Activated T-cell treated with anti-CD3 and anti-CD28 coated beads for 24 hours (primary cell): ENCODE measurements at places on chromosomes 6 and 20.

GRCh38 chr6:136961848-136962247 is 39.7 kb downstream of the SLC35D3 start:
- no peak for DNase-seq

DNA sequence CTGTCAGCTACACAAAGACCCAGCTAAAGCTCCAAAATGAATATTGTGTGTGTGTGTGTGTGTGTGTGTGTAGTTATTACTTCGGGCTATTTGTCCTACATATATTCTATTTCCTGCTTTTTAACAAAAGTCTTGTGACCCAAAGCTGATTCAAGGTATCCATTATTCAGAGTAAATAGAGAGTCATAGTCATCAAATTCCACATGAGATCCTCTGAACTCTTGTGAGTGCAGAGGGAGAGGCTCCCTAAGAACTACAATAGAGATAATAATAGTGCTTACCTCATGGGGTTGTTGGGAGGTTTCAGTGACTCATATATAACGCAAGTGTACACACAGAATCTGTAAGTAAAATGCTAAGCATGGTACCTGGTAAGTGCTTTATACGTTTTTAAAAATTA is 95.6 kb upstream of the SHLD1 start:
- DNase-seq, result no peak

GRCh38 chr6:13838616-13839015 is 24.3 kb upstream of the MCUR1 start:
- no peak for DNase-seq

DNA sequence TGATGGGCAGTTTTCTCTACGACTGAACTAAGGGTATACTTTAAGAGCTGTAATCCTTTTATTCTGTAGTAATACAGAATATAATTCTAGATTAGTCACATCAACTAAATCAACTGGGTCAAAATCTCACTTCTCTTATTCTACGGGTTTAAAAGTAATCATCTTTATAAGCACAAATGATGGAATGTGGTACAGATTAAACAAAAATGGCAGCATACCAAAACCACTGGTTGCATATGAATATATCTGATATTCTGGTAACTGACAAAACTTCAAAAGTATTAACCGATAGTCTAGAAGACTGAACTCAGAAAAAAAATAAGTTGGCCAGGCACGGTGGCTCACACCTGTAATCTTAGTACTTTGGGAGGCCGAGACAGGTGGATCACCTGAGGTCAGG is 7.0 kb downstream of the SOD2 start:
- DNase-seq, result no peak

DNA sequence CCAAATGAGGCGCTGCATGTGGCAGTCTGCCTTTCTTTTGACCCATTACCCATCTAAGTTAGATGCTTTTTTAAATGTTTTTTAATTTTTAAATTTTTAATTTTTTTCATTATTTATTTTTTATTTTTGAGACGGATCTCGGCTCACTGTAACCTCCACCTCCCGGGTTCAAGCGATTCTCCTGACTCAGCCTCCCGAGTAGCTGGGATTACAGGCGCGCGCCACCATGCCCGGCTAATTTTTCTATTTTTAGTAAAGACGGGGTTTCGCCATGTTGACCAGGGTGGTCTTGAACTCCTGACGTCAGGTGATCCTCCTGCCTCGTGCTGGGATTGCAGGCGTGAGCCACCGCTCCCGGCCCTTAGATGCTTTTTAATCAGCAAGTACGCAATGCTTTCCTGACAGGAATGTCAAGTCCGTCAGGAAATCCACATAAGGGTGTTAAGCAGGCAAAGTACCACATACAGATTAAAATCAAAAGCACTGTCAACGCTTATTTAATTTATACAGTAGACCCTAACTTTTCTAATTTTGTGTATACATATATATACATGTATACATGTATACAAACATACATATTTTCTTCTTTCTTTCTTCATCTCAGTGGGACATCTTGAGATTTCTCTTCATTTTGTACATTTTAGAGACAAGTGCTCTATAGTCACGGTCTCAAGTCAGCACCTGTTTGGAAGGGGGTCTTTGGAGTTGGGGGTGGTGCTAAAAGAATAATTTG is 995 bp upstream of the GSTA4 start:
- DNase-seq, result peak; percentile 23

GRCh38 chr20:40335437-40335836 is 353.6 kb downstream of the MAFB start:
- DNase-seq, result no peak

DNA sequence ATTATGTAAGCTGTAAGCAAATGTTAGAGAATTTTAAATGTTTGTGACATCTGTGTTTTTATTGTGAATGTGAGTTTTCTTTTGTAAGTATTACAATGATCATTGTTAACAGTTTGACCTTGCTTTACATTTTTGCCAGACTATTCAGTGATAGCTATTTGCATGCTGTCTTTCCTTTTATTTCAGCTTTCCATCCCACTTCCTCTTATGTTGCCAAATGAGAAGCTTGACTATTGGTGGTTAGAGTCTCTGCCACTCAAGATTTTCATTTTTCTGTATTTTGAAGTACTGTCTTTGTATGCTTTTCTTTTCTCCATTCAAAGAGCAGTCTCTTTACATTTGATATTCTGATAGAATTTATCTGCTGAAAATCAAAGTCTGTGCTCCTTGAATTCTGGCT is 104.1 kb downstream of the PRIM2 start:
- DNase-seq, result no peak

GRCh38 chr6:118862443-118862842 is 31.5 kb upstream of the ASF1A start:
- no peak for DNase-seq

- no peak for DNase-seq
Measured at GRCh38 chr20:17638835-17639407, 43.1 kb downstream of the RRBP1 start.

GRCh38 chr6:130935978-130936377 is 108.8 kb downstream of the SMLR1 start:
- DNase-seq, result no peak

DNA sequence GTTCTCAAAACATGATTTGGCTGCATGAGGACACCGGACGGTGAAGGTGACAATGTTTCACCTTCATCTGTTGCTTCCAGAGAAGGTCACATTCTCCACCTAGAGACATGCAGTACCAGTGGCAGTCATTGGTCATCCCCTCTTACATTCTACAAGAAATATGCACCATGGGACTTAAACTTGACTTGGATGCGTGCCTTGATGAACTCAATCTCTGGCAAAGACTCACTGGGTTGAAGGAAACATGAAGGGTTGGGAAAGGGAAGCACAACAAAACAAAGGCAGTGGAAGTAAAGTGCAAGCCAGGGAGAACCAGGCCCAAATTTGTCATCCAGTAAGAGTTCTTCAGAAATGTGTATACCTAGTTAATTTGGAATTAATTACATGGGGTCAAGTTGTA is 39.4 kb upstream of the ARMH2 start:
- DNase-seq, result no peak

DNA sequence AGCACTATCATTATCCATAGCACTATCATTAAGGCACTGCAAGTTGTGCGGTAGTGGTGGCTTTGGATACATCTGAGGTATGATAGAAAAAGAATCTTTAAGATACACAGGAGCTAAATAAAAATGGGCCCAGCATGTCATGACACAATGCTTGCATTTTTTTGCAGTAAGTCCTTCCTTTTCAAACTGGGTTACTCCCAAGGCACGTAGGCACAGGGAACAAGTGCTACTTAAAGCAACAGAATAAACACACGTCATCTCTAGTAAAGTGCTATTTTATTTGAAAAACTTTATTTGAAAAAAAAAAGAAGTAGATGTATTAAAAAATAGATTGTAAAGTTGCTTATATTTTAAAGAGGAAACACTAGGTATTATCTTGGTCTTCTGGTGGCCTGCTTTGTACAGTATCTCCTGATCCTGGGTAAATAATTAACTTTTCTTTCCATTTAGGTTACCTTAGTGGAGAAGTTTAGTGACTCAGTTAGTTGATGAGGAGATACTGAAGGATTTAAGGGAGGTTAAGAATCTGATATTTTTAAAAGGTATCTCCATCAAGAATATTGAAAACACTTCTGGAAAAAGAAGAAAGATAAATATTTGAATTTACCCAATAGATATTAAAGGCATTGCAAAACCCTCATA is 129.6 kb downstream of the EDN1 start:
- DNase-seq, result no peak

GRCh38 chr20:10429443-10429981 is 4.5 kb downstream of the MKKS start:
- DNase-seq, result no peak

- DNase-seq, result no peak
Measured at GRCh38 chr6:19664050-19664449, 173.1 kb upstream of the ID4 start.

- DNase-seq, result no peak
Measured at GRCh38 chr20:25496968-25497401, 88.3 kb downstream of the NINL start.

DNA sequence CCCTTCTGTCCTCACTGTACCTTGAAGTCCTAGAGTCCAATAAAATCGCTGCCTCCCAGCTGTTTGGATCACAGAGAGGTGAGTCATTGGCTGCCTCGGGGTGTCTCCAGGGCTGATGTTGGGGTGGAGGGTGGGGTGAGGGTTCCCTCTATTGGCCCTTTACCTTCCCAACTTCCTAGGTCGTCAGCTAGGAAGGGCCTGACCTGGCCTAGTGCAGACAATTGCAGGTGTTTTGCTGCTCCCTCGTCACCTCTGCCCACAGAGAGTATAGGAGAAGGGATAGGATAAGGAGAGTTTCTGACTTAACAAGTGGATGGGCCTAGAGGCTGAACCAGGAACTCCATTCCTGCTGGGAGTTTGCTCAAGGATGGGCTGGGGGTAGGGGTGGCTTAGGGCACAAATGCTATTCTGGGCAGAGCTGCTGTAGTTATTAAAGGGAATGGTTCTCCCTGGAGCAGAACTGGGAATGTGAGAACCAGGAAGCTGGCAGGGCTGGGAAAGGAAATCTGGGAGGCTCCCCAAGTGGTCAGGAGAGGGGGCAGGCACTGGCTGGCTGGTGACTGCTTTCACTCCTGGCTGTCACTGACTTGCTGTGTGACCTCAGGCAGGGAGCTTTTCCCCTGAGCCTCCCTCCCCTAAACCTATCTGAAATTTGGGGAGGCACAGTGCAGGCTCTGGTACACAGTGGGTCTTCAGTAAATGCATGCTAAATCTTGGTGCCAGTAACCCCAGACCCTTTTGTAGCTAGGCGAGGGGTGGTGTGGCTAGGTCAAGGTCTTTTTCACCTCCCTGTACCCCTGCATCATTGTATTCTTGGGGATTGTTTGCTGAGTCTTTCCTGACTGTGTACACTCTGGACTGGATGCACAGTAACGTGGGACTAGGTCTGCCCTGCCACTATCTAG is 1.5 kb downstream of the TP53INP2 start:
- DNase-seq, result no peak

DNA sequence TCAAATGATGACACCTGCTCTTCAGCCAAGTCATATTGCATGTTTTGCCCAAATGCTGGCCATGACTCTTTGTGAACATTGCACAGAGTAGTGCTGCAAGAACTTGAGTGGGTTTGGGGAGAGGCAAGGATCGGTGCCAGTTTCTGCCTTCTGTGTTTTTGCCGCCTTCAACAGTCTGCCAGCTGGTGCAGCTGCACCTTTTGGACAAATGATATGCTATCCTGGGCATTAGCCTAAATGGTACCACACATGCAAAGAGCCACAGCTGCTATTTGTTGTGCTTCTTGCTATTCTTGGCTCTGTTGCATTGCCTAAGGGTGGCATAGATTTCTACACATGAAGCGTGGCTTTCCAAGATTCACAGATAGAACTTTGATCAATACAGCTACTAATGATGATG is 189.0 kb upstream of the CCN2 start:
- DNase-seq, result no peak

DNA sequence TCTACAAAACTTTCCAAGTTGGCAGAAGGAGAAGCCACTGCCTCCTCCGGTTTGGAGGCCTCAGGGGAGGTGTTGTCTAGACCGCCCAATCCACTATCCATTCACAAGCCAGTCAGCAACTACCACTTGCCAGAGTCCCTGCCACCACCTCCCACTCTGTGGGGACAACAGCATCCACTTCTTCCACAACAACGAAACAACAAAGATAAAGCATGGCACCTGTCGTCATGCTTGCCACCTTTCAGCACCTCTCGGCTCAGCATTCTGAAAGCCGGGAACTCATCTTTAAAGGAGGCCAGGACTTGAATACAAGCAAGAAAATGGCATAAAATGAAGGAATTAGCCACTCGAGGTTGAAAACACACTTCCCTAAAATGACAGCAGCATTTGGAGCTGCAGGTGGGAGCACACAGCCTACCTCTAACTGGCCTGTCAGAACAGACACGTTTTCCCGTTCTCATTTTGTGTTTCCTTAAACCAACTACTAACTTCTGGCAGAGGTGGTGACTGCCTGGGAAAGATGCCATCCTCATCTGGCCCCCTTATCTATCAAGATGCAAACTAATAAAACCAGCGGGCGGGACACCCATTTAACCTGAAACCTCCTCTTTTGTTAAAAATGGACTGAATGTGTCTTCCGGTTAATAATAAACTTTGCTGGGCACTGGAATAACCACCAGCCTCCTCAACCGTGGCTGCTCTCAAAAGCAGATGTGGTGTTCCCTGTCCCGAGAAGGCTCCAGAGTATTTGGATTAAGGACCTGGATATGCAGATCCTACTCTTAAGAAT is 21.7 kb downstream of the YTHDF1 start:
- DNase-seq, result no peak

DNA sequence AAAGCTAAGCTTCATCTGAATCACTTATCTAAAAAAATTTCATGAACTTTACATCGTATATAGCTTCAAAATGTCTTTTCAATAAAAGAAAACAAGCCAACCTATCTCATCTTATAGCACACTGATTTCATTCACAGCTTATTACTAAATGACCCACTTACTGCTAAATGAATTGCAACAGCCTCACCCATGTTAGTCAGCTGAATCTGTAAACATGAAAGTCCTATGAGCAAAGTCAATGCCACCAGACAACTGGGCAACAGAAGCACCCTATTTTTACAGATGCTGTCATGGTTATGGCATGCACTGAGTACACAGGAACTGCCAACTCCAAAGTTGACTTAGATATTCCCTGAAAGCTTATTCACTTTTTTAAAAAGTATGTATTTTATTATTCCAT is 41.2 kb upstream of the DST start:
- no peak for DNase-seq

GRCh38 chr6:66328200-66328599 is 621.2 kb upstream of the EYS start:
- DNase-seq, result no peak

GRCh38 chr20:18019068-18019467 is 38.6 kb downstream of the OVOL2 start:
- DNase-seq, result no peak

DNA sequence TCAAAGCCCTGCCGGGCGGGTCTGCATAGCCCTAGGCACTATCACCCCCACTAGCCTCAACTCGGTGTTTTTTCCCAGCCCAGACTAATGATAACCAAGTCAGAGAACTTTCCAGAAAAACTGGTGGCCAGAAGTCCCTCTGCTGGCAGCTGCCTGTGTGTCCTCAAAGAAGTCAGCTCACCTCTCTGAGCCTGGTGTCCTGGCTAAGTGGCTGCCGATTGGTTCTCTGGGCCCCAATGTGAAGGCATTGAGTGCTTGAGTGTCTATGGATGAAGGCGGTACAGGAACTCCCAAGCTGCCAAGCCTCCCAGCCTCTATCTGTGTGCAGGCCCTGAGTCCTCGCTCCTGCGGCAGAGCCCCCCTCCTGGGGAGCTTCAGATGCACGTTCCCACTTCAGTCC is 355.6 kb downstream of the TAF4 start:
- DNase-seq, result no peak

- DNase-seq, result no peak
Measured at GRCh38 chr6:109170333-109170732, 75.0 kb downstream of the CEP57L1 start.

GRCh38 chr6:106692112-106692818 is 62.9 kb downstream of the QRSL1 start:
- no peak for DNase-seq
